Cortex of kidney (tissue), 1 donor: ENCODE measurements at places on chromosomes 12 and 14.

DNA sequence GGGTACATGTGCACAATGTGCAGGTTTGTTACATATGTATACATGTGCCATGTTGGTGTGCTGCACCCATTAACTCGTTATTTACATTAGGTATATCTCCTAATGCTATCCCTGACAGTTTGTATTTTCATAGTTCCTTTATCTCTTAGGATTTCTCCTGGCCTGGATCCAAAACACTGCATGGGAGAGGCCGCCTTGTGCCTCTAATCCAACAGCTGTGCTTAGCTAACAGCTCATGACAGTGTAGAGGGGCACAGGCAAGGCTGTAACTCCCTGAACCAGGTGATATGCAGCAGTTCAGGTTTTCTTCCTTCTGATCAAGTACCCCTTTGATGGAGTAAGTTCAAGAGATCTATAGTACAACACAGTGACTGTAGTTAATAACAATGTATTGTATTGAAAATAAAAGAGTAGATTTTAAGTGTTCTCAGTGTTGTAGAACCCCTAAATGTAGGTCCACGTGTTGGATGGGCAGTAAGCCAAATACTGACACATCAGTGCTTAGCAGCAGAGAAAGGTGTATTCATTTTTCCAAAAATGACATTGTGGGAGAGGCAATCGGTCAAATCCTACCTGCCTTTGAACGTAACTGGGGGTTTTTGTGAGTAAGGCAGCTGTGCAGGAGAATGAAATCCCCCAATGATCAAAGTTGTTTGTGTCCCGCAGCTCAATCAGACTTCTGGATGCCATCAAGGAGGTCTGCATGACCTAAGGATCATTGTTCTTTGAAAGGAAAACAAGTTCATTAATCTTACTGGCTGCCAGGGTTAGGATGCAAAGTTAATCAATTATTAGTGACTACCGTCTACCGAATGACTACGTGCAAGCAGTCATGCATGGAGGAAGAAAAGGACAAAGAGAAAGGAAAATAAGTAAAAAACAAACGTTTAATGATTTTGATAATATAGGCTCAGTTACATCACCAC, 89.3 kb upstream of the FGD4 start:
- no peak for DNase-seq

GRCh38 chr14:51744372-51745130, 92.8 kb downstream of the FRMD6 start:
- DNase-seq = no peak

- DNase-seq = no peak
Observed at GRCh38 chr12:111202237-111202915, 166.5 kb downstream of the PHETA1 start.

DNA sequence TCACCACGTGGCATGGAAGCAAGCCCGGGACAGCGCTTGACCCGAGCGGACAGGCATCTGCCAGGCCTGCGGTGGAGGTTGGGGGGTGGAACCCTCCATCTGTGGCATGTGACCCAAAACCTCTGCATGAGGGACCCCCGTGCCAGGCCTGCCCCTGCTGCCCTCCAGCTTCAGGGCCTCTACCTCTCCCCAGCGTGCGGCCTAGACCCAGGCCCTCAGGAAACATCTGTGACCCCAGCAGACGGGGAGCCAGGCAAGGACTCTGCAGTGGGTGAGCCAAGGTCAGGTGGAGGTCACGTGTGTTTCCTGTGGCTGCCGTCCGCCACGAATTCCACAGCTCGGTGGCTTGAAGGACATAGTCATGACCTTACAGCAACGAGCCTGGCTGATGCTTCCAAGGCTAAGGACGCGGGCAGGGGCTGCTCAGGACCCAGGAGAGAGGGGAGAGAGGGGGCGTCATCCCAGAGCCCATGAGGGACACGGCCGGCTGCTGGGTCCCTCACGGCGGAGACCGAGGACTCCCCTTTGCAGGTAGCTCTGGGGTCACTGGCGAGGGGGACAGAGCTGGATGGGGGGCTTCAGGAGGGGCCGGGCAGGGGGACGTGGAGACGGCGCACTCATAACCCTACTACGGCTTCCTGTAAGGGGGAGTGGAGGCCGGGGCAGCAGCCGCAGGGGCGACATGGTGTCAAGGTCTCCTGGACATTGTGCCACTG, 91.5 kb downstream of the GALNT9 start:
- DNase-seq = no peak

- DNase-seq = no peak
Observed at GRCh38 chr14:104739546-104740516, 13.1 kb upstream of the SIVA1 start.

DNA sequence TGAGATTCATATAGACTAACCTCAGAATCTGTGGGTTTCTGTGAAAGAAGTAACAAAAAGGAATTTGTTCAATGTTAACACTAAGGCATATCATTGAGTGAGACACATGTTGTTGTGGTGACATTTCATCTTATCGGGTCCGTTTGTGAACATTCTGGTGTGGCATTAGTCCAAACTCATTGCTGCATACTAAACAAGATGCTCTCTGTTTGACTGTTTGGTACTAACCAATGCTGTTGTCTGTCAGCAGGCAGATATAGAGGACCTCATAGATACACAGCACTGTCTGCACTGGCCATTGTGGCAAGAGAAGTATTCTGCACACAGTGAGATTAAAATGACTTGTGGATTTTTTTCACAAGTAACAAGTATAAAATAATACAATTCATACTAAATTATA, 41.2 kb downstream of the SLC25A21 start:
- no peak for DNase-seq

DNA sequence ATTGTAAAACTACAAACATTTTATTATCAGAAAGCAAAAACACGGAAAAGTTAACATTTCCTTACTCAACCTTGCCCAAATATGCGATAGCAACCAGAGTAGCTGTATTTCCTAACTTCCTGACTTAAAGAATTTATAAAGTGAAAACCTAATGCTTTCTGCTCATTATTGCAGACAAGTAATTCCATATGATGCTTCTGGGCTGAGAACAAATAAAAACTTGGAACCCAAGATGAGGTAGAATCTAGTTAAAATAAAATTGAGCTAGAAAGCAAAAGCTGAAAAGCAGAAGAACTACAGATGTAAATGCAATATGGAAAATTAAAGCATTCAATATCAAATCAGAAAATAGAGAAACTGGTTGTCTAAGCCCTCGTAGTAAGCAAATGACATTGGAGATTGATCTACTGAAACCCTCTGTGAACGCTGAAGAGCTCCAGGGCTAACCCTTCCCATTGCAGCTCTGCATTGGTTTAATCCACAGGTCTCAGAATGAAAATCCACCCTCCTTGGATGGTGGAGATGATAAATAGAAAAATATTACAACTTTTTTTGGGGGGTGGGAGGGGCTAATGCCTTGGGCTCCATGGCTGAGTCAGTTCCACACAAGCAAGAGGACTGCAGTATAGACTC, 40.7 kb downstream of the CORO1C start:
- DNase-seq = no peak

DNA sequence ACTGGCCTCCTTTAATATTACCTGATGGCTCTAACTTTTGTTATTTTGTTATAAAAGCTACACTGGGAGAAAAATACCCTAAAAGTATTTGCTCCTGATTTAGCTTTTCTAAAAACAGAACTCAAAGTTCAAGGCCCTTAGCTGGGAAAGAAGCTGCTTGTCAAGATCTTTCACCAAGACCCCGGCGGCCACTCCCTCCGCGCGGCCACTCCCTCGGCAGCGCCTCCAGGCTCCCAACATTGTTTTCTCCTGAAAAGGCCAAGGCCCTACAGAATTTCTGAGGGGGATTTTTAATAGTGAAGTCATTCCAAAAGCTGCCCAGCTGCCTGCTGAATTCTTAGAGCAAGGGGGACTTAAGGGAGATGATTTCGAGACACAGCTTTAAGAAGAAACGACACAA, 96.4 kb downstream of the NTN4 start:
- DNase-seq = no peak

DNA sequence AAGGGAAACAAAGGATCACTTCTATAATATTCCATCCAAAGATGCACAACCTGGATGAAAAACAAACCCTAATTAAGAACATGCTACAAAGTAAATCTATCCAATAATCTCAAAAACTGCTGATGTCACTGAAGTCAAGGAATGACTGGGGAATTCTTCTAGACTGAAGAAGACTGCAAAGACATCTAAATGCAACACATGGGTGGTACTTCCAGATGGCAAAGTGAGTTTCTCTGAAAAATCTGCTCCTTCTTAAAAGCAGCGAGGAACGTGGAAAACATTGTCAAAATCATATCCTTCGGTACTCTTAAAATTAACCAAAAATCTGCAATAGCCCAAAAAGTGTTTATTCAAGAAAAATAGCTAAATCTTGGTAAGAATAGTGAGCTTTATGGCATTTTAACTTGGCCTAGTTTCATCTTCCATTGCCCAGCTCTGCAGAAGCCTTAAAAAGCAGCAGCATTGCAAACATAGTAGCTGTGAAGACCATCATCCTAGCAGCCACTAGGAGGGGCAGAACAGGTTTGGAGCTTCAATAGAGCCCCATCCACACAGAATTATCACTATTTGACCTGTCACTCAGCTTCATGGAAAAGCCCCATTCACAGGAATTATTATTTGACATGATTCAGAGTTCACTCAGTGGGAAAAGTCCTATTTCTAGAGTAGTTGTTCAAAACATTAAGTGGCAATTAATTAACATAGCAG, 7.4 kb downstream of the CLEC14A start:
- DNase-seq = no peak

DNA sequence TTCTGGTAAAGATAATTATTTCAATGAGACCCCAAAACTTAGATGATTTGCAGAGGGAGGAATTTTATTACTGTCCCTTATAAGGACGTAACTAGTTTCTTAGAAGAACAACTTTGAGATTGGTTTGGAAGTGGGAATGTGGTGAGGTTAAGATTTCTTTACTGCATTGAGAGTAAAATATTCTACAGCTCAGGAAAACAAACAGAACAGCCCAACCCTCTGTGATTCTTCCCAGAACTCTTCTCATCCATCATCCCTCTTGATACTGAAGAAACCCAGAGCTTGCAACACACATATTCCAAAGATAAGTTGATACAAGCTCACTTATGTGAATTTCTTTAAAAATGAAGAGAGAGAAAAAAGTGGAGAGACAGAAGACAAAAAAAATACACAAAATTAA, 234.2 kb downstream of the CRADD start:
- no peak for DNase-seq

DNA sequence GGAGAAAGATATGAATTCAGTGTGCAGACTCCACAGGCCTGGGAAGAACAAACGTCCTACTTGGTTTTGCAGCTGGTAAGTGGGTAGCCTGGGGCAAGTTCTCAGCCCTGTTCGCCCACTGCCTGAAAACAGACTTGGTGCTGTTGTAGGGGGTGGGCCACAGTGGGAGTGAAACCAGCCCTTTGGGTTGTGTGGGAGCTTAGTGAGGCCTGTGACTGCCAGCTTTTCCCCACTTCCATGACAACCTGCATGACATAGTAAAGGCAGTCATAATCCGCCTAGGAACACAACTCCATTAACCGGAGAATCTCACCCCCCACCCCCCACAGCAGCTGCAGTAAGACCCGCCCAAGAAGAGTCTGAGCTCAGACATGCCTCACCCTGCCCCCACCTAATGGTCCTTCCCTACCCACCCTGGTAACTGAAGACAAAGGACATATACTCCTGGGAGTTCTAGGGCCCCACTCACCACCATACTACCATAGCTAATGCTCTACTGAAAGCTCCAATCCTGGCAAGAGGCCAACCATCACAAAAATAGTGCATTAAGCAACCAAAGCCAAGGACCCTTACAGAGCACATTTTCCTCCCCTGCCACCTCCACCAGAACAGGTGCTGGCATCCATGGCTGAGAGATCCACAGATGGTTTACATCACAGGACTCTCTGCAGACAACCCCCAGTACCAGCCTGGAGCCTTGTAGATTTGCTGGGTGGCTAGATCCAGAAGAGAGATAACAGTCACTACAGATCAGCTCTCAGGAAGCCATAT, 39.8 kb upstream of the LMNTD1 start:
- no peak for DNase-seq

DNA sequence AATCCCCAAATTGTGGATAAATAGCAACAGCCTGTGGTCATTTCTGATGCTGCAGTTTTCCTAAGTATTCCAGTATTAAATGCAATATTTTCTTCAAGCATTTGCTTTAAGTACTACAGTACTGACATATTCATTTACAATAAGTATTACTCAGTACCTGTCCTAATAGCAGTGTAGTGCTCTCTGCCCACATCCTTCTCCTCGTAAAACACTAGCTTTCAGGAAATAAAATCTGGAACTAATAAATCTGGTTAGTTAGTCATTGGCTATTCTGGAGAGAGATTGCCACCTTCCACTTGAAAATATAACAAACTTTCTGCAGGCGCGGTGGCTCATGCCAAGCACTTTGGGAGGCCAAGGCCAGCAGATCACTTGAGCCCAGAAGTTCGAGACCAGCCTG, 441.5 kb downstream of the PRKD1 start:
- no peak for DNase-seq

DNA sequence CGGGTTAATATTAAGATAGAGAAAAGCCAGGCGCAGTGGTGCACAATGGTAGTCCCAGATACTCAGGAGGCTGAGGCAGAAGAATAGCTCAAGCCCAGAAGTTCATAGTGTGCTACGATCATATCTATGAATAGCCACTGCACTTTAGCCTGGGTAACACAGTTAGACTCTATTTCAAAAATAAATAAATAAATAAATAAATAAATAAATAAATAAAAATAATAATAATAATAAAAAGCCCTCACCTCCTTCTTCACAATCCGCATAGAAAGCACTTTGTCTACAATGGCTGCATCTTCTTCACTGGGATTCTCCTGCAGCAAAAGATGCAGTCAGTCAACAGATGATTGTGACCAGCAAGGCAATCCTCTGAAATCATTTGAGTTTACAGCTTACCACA, 31.5 kb upstream of the SUPT16H start:
- no peak for DNase-seq

GRCh38 chr12:17215759-17216570, 610.0 kb upstream of the LMO3 start:
- no peak for DNase-seq

DNA sequence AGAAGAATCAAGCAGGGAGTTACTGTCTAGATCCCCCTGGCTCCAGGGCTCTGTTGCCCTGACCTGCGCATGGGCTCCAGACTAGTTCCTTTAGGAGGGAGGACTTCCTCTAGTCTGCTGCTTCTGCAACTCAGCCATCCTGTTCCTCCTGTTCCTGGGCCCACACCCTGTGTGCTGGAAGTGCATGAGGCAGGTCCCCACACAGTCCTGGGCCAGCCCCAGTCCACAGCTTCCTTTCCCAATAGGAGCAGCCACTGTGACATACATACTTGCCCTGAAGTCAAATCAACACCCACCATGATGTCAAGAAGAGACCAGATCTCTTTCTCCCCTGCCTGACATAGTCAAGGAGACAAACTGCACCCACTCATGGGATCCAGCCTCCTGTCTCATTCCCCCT, 1.3 kb downstream of the SDR9C7 start:
- DNase-seq = no peak

DNA sequence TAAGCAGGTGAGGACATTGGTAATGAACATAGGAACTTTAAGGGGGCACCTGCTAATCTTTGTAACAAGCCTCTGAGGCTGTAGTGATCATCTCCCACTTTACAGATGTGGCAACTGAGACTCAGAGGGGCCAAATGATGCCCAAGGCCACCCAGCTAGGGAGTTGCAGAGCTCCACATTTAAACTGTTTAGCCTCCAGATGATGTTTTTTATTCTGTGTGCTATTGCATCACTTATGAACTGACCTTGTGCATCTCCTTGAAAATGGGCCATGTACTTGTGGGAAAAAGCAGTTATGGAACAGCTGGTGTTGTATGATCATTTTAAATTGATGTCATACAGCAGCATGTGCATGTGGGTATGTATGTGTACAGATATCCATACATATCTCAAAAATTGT, 41.4 kb downstream of the TPCN1 start:
- no peak for DNase-seq

- no peak for DNase-seq
Observed at GRCh38 chr14:34354556-34354955, 107.5 kb downstream of the SPTSSA start.
